ENCODE measurements at places on chromosomes 1 and 21. TPM values are rescaled to one million over a fixed set of nuclear protein-coding genes. Genes with fewer than 3 reads are reported as not detected.

GRCh38 chr1:33616780-33617179, 144.3 kb downstream of the ZSCAN20 start:
- peaks cover 3% of the 10 kb centered on the region for H3K4me1 ChIP-seq
- no peak for DNase-seq
- H3K27ac ChIP-seq: no peak overlapping the region
- peaks cover 40% of the 10 kb centered on the region for H3K27me3 ChIP-seq
- no peak overlapping the region for H3K4me3 ChIP-seq
- no peaks in the 10 kb centered on the region for H3K36me3 ChIP-seq

- H3K4me1 ChIP-seq: peaks cover 6% of the 10 kb centered on the region
- no peaks in the 10 kb centered on the region for H3K27me3 ChIP-seq
Measured at GRCh38 chr1:108050911-108051629, 86.1 kb upstream of the VAV3 start.

GRCh38 chr1:238998577-238998976, 387.8 kb upstream of the CHRM3 start:
- no peak overlapping the region for H3K27ac ChIP-seq
- DNase-seq: no peak
- no peaks in the 10 kb centered on the region for H3K36me3 ChIP-seq
- H3K27me3 ChIP-seq: no peaks in the 10 kb centered on the region

- peaks cover 13% of the 10 kb centered on the region for H3K27me3 ChIP-seq
- H3K4me1 ChIP-seq: peaks cover 16% of the 10 kb centered on the region
- no peak for DNase-seq
- H3K27ac ChIP-seq: no peak overlapping the region
- no peaks in the 10 kb centered on the region for H3K36me3 ChIP-seq
Measured at GRCh38 chr21:26835027-26835713, 10.0 kb downstream of the ADAMTS1 start.

GRCh38 chr21:46089285-46089684, 8.6 kb upstream of the COL6A2 start:
- H3K36me3 ChIP-seq: no peaks in the 10 kb centered on the region
- H3K27me3 ChIP-seq: peaks cover 3% of the 10 kb centered on the region
- no peak overlapping the region for H3K4me3 ChIP-seq
- no peak for DNase-seq

- peaks cover 43% of the 10 kb centered on the region for H3K27me3 ChIP-seq
- H3K4me3 ChIP-seq: peak within 1 kb of the TSS; percentile 64
- H3K36me3 ChIP-seq: no peaks in the 10 kb centered on the region
- H3K27ac ChIP-seq: no peak within 1 kb of the TSS
- H3K4me1 ChIP-seq: peaks cover 11% of the 10 kb centered on the region
Measured at GRCh38 chr1:38046333-38046883, at the start of gene POU3F1. POU3F1 (minus strand) TSS chr1:38046793; CDS start chr1:38046743, 50 bp downstream.

GRCh38 chr1:147569587-147570241, 28.4 kb downstream of the BCL9 start:
- peaks cover 9% of the 10 kb centered on the region for H3K36me3 ChIP-seq
- DNase-seq: no peak
- H3K27me3 ChIP-seq: no peaks in the 10 kb centered on the region
- peak overlapping the region; percentile 15 for H3K4me3 ChIP-seq

DNA sequence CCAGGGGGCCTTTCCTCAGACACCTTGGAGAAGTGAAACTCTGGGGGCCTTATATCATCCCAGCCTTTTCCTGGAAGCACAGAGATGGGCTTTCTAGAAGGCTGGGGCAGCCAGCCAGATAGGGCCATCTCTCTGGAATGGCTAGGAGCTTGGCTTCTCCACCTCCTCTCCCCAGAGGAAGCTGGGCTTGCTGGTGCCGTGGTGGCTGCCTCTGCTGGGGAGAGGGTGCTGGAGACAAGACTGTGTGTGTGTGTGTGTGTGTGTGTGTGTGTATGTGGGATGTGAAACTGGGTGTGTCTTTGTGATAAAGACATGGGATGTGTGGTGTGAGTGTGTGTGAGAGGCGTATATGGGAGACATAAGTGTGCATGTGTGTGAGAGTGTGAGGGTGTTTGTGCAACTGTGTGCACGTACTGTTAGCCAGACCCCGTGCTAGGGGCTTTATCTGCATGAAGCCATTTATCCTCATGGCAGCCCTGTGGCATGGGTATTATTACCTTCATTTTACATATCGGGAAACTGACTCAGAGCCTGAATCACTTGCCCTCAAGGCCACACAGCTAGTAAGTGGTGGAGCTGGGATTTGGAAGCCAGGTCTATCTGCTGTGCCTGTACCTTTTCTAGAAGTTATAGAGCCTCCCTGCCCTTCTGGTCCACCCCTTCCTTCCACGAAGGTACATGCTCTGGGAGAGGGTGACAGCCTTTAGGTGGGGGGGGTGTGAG, 44.2 kb downstream of the PTPRU start:
- peaks cover 4% of the 10 kb centered on the region for H3K4me1 ChIP-seq
- H3K36me3 ChIP-seq: no peaks in the 10 kb centered on the region
- no peak overlapping the region for H3K27ac ChIP-seq
- no peak for DNase-seq
- H3K27me3 ChIP-seq: peaks cover 3% of the 10 kb centered on the region

GRCh38 chr1:161177936-161178244, 583 bp upstream of the B4GALT3 start:
- peaks cover 62% of the 10 kb centered on the region for H3K4me1 ChIP-seq
- DNase-seq: no peak

GRCh38 chr21:43645136-43645891, 14.0 kb downstream of the HSF2BP start:
- H3K4me3 ChIP-seq: no peak overlapping the region
- H3K27ac ChIP-seq: no peak overlapping the region
- DNase-seq: peak; percentile 49

DNA sequence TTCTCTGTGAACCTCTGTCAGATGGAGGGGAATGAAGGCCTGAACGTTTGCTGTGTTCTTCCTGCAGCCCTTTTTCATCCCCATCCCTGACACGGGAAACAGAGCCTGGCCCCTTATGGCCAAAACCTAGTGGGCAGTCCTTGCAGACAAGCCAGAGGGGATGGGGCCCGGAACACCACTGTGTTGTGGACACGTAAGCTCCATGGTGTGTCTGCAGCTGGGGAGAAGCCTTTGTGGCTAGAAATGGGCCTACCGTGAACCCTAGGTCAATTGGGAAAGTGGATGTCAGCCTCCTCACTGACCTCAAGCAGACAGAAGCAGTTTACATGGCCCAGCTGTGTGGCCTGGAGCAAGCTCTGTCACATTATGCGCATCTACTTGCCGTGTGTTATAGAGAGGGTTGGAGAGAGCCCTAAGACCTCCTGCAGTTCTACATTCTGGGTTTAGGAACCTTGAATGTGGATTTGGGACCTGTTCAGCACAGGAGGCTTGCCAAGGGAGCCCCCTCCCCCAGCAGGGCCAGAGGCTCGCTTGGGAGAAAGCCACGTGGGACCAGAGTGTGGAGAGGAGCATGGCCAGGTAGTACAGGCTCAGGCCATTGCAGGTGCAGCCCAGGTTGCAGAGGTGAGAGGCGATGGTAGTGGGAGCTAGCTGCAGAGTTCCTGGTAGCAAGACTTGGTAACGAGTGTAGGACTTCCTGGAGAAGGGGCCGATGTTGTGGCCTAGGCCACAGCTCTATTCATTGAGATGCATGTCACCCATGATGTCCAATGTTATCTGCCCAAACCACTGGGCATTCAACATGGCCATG, 20.7 kb downstream of the PARS2 start:
- H3K4me1 ChIP-seq: no peaks in the 10 kb centered on the region
- peaks cover 28% of the 10 kb centered on the region for H3K36me3 ChIP-seq
- no peak overlapping the region for H3K27ac ChIP-seq
- no peaks in the 10 kb centered on the region for H3K27me3 ChIP-seq

DNA sequence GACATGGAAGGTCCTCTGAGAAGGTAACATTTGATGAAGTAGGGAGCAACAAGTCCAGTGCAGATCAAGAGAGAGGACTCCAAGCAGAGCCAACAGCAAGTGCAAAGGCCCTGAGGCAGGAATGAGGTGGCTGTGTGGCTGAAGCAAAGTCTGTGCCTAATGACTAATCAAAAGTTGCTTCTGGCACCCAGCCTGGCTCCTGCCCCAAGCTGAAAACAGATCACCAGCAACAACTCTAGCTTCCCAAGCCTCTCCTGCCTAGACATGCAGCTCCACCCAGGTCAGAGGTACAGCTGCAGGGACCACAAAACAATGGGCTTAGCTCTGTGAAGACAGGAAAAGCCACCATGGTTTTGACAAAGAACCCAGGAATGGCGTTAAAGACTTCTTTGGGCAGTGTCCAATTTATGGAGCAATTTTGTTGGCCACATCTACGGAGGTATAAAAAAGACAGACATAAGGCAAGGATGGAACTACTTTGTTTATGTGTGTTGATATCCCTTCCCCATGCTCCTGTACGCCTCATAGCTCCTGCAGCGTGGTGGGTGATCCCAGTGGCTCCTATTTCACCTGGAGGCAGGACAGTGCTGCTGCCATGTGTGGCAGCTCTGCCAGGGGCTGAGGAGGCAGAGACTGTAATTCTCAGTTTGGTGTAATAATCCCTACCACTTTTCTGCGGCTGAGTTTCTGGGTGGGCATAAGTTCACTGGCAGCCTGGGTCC, 26.4 kb upstream of the IGSF3 start:
- H3K4me1 ChIP-seq: no peaks in the 10 kb centered on the region
- H3K4me3 ChIP-seq: no peak overlapping the region
- no peak overlapping the region for H3K27ac ChIP-seq
- H3K27me3 ChIP-seq: peaks cover 2% of the 10 kb centered on the region
- no peaks in the 10 kb centered on the region for H3K36me3 ChIP-seq
- DNase-seq: peak; percentile 8

DNA sequence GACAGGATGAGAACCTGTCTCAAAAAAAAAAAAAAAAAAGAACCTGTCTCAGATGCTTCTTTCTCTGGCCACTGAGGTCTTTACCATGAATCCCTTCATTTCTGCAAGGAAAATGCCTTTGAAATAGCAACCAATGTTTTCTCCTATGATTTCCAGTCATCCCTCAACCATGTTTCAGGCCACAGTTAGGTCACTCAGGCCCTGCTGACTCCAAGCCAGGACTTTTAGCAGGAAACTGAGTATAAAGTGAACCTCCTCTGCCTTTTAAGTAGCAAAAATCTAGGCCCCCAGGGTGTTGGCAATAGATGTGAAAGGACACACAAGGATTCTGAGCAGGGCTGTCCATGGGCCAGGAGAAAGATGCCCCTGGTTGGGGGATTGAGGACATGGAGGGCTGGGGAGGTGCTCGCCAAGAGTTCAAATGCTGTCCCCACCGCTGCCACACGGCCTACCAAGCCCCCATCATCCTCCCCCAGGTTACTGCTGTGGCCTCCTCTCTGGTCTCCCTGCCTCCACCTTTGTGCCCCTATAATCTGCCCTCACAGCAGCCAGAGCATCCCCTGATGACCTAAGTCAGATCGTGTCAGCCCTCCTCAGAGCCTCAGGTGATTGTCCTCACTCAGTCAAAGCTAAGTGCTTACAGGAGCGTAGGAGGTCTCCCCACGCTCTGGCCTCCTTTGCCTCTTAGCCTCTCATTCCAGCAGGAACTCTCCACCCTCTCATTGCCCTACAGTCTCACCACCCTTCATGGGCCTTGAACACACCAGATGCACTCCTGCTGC, 54.6 kb downstream of the MATN1 start:
- H3K4me3 ChIP-seq: no peak overlapping the region
- DNase-seq: no peak
- no peak overlapping the region for H3K27ac ChIP-seq
- H3K4me1 ChIP-seq: no peaks in the 10 kb centered on the region
- peaks cover 8% of the 10 kb centered on the region for H3K27me3 ChIP-seq
- no peaks in the 10 kb centered on the region for H3K36me3 ChIP-seq

DNA sequence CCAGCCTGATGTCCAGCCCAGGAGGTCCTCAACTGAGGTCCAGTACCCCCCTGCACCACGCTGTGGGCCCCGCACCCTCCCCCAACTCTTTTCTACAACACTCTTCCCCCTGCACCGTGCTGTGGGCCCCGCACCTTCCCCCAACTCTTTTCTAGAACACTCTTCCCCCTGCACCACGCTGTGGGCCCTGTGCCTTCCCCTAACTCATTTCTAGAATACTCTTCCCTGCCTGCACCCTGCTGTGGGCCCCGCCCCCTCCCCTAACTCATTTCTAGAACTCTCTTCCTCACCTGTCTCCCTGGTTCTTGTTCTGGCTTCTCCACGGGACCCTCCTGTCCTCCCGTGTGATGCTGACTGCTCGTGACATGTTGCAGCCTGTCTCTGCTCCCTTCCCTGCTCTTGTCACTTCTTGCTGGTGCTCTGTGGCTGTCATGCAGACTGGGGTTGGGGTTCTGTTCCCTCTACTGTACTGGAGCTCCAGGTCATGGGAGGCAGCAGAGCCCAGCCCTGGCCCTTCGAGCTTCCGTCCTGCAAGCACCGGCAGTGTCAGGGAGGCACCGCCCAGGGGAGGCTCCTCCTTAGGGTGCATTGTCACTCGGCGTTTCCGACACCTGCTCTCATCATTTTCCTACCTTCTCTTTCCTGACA, 160.1 kb upstream of the COL6A1 start:
- no peak overlapping the region for H3K4me3 ChIP-seq
- H3K27me3 ChIP-seq: peaks cover 2% of the 10 kb centered on the region
- peaks cover 9% of the 10 kb centered on the region for H3K36me3 ChIP-seq
- peak overlapping the region; percentile 73 for H3K27ac ChIP-seq

GRCh38 chr1:37181425-37181824, 147.1 kb upstream of the GRIK3 start:
- H3K4me1 ChIP-seq: no peaks in the 10 kb centered on the region
- peaks cover 33% of the 10 kb centered on the region for H3K27me3 ChIP-seq
- DNase-seq: no peak
- no peaks in the 10 kb centered on the region for H3K36me3 ChIP-seq

DNA sequence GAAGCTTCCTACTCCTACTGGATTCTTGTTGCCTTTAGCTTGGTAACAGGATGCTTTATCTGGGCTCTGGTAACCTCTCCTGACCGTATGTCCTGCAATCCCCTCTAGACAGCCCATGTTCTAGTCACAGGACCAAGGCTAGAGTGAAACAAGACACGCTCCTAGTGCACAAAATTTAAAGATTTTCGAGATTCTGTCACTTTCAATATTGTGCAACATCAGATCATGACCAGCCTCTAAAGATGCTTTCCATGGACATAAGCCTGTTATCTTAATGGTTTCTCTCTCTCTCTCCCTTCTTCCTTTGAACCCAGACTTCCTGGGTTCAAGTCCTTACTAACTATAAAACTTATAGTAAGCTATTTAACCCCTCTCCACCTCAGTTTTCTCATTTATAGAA, 1.6 kb upstream of the LY9 start:
- no peak overlapping the region for H3K27ac ChIP-seq
- no peak overlapping the region for H3K4me3 ChIP-seq
- DNase-seq: no peak
- H3K4me1 ChIP-seq: peaks cover 52% of the 10 kb centered on the region

DNA sequence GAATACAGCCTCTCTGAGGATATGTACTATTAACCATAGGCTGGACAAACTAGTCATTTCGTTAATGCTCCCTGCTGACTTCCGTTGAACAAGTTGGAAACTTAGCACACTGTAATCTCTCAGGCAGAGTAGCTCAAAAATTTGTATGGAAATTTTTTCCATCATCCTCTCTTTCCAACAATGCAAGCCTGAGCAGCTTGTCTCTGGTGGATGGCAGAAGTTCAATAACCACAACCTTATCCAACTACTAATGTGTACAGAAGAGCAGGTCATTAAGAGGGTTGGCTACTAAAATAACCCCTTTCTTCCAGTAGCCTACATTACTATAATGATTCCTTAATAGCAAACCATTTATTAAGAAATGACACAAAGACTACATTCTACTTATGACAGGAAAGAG, 262.3 kb downstream of the NFIA start:
- H3K4me3 ChIP-seq: no peak overlapping the region
- no peak overlapping the region for H3K27ac ChIP-seq
- no peaks in the 10 kb centered on the region for H3K4me1 ChIP-seq
- H3K27me3 ChIP-seq: no peaks in the 10 kb centered on the region
- no peak for DNase-seq

RUSC1 gene
- 21.3 TPM for total RNA-seq

SPRR2G gene
- not detected for total RNA-seq

OR2L5 gene
- not detected for total RNA-seq

SPRR3 gene
- total RNA-seq: not detected

NHLH1 gene
- 0.32 TPM for total RNA-seq

PROK1 gene
- total RNA-seq: not detected
